Cortex of kidney (tissue), 1 donor: ENCODE measurements at places on chromosomes 12 and 14.

DNA sequence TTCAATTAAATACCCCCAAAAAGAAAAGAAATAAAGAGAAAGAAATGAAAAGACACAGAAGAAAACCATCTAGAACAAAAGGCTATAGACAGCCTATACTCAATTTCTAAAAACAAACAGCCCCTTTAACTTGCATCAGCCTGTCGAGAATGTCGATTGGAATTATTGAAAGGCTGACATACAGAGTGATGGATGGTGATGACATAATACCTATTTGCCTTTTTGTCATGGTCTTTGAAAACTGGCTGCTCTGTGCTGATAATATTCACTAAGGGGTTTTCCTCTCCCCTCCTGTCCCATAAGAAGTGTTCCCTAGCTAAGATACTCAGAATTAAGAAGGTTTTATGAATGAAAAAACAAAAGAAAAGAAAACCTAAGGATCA, 393.7 kb downstream of the SOX5 start:
- DNase-seq, result no peak

DNA sequence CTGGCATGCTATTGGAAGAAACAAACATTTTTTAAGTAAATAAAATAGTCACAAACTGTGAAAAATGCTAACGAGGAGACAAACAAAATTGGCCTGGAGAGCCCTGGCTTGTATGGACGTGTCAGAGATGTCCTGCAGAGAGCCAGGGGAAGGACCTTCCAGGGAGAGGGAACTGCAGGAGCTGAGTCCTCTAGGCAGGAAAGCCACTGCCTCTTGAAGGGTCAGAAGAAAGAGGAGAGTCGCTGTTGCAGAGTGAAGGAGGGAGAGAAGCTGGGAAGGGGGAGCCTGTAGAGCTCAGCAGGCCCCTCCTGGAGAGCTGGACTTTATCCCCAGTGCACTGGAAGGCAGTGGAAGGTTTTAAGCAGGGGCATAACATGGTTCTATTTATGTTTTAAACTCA, 80.3 kb upstream of the PWP1 start:
- DNase-seq, result no peak

DNA sequence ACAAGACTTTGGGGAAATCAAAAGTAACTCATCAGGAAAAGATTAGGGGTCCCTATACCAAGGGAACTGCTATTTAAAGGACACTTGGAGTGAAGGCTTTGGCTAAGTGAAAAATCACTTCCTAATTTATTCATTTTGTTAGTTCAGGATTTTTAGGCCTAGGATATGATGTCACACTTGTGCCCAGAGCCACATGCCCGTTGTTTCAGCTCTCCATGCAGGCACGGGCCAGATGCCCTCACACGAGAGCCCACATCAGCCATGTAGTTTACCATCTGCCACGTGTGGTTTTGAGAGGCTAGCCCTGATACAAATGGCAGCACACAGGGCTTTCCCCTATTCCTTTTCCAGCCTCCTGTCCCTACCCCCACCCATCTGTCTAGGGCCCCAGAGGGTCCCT, 11.9 kb upstream of the LRP1-AS start:
- no peak for DNase-seq

DNA sequence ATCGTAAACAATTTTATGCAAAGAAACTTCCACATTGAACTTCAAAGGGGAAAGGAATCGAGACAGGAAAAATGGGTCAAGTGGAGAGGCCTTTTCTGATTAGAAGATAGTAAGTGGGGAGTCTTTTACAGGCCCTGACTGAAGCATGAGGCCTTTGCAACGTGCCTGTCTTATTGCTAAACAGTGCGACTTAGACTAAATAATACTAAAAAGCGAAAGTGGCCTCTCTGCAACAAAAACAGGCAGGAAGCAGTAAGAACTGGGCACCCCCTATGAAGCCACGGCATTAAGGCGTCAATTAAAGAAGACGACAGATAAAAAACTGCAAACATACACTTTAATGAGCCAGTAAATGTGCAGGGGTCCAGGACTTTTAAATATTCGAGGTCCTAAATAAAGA, 283.4 kb upstream of the GRIP1 start:
- DNase-seq, result no peak

GRCh38 chr12:19196959-19197630, 67.6 kb downstream of the PLEKHA5 start:
- no peak for DNase-seq

DNA sequence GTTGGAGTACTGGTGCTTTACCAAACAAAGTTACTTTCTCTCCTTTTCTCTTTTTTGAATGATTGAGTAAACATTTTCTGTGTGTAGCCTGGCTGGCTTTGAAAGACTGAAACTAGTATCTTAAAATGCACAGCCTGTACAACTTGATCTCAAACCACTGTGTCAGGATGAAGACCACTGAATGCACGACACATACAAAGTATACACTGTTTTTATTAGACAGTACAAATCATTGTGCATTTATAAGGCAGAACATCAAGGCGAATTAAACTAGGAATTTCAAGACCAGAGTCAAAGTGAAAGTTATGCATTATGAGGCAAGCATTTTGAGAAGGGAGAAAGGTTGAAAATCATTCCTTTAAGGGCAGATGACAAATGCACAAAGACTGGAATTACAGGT, 59.0 kb downstream of the PIWIL1 start:
- no peak for DNase-seq

DNA sequence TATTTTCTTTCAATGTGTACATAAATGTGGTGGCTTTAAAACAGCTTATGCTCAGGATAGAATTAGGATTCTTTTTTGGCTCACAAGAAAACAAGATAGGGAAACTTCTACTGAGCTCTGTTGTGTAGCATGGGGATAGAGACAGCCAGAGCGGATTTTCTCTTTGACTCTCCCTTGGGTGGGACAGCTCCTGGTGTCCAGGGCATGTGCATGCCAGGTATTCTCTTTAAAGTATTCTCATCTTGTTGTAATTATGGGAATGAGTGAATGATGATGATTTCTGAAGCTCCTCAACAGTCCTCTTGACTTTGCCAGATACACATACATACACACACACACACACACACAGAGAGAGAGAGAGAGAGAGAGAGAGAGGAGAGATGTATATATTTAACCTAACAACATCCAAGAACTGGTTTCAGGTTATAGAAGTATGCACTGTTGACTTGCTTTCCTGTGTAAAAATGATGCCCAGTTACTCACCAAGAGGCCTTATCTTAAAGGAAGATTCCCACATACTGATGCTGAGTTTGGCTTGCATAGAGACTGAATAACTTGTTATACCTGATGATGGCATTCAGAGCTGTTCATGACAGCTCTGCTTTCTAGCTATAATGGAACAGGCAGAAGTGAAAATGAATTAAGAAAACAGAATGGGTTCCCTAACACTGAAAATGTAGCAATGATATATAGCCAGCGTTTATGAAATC, 387.5 kb downstream of the EGLN3 start:
- DNase-seq, result no peak

- DNase-seq, result no peak
Observed at GRCh38 chr12:123748161-123748560, 13.9 kb upstream of the DNAH10 start.

GRCh38 chr14:78143489-78144145, 26.6 kb upstream of the NRXN3 start:
- no peak for DNase-seq

DNA sequence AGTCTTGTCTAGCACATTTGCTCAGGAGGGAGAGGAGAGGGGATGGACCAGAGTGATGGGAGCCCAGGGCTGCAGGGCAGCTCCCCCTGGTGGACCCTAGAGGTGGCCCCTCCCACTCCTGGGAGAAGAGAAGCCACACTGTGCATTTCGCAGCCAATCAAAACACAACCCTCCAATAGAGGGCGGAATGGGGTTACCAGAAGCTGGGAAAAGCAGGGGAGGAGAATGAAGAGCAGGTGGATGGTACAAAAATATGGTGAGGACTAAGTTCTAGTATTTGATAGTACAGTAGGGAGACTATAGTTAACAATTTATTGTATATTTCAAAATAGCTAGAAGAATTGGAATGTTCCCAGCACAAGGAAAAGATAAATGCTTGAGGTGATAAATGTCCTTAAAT, 23.6 kb downstream of the VASH1 start:
- DNase-seq, result no peak
